Right renal pelvis (tissue), 4 donors: ENCODE measurements at places on chromosomes 7 and 10.

DNA sequence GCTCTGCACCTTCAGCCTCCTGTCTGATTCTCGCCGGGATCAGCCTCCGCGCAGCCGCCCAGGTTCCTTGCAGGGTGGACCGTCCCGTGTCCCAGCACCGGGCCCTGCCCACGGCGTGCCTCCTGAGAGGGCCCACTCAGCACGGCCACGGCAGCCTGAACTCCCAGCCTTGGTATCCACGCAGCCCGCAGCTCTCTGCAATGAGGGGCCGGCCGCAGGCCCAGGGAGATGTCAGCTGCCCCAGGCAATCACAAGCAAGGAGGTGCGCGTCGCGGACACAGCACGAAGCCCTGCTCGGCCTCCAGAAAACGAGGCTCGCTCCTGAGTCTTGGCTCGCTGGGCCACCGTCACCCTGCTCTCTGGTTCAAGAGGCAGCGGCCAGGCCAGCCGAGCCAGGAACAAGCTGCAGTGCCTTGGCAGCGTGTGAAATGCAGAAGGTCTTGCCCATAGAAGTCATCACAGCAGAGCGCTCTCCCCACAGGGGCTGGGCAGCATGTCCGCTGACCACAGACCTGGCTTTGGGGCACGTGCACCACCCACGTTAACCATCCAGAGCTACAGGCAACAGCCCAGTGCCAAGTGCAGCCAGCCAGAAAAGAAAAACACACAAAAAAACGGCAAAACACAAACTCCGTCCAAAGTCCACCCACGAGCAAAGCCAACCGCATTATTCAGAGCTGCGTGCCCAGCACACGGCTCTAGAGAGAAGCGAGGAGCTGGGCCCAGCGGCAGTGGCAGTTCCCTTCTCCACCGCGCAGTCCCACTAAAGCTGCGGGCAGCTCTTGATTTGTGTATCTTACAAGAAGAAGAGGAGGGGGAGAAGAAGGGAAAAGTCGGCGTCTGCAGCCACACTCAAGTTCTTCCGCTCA lies 13.9 kb downstream of the GPER1 start:
- DNase-seq: no peak

DNA sequence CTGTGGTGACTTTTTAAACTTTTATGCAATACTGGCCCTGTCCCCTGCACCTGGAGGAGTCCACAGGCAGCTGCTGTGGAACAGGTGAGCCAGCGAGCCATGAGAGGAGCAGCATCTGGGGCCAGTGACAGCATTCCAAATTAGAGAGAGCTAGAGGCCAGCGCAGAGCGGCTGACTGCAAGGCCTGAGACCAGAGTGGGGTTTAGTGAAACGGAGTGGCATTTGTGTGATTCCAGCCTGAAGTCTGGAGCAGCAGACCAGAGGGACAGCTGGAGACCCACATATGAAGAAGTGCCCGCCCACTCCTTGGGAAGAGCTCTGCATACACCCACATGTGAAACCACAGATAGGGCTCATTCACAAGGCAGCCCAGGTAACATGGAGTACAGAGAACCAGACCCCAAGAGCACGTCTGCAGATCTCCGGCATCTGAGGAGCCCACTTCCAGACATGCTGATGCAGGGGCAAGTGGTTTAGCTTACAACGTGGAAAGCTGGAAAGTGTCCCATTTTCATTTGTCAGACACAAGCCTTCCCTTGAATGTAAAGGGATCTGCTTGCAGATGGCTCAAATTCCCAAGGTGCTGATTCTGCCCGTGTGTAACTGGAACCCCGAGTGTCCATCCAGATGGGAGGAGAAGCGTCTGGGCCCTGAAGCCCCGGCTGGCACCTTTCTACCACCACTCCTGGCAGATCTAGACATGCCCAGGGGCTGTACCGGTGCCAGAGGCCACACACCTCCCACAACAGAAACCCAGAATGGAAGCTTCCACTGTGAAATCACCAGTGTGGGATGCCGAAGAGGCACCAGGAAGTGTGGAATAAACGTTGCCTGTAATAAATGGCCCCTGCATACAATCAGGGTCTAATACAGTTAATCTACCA lies 256.0 kb upstream of the TCERG1L start:
- no peak for DNase-seq

DNA sequence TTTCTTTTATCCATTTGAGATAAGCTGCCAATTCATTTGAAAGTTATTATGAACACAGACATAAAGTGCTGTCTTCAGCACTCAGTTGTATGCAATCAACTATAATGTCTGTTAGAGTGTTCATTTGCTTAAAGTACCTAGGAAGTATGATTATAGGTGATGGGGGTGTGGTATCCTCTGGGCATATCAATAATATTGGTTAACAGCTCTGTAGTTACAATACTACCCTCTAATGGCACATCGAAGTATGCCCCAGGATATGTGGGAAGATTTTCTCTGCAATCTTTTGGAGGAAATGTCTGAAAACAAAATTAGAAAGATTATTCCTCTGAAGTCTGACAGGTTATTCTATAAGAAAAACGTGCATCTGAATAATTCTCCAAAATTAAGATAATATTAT lies 429.7 kb downstream of the ARL4A start:
- no peak for DNase-seq

DNA sequence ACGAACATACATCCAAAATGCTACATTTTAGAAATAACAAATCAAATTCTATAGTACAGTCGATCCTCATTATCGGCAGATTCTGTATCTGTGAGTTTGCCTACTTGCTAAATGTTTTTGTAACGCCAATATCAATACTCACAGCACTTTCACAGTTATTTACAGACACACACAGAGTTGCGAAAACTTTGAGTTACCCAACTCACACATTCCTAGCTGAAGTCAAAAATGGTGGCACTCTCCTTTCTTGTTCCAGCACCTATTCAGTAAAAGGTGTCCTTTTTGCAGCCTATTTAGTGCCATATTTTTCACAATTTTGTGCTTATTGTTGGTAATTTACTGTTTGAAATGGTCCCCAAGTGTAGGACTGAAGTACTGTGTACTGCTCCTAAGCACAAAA lies 161.7 kb downstream of the AKR1D1 start:
- no peak for DNase-seq

DNA sequence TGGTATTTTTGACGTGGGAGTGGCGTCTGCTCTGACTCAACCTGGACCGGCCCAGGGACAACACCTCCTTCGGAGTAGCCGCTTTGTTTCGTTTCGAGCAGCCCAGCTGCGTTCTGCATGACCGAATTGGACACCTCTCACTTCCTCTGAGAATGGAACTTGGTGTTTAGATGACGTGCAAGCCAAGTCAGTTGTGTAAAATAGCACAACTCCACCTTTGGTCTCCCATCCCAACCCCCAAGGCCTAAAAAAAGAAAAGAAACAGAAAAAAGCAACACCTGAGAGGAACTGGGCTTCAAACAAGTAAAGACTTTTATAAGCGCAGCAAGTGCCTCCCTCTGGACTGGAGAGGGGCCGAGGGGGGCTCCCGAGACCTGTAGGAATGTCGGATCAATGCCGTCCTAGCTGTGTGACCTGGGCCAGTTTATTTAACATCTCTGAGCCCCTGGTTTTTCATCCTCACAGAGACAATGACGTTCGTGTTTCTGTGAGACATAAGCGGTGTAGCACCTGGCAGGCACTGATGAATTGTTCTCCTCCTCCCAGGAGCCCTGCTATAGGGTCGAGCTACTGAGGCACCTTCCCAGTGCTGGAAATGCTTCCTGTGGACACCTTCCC lies 52.0 kb upstream of the SMNDC1 start:
- DNase-seq: no peak

- no peak for DNase-seq
Measured at GRCh38 chr10:37701781-37702493, 155.5 kb downstream of the ZNF248 start.

- DNase-seq: no peak
Measured at GRCh38 chr7:11557627-11558026, 274.4 kb downstream of the THSD7A start.

DNA sequence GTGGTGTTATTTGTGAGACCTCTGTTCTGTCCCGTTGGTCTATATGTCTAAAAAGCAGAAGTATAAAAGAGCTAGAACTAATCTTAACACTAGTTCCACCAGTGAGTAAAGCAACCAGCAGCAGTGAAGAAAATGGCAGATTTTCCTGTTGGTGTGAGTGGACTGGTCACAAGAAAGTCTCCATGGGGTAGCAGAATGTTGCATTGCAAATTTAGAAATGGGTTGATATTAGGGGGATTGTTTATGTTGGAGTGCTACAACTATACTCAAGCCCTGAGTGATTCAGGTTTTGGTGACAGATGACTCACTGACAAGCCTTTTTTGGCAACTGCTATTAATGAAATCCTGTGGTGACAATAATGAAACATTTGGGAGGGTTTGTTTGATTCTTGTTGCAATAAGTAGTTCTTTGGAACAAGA lies 5.6 kb downstream of the AVL9 start:
- no peak for DNase-seq

GRCh38 chr7:74475243-74475986 lies 21.7 kb downstream of the GTF2IRD1 start:
- no peak for DNase-seq

DNA sequence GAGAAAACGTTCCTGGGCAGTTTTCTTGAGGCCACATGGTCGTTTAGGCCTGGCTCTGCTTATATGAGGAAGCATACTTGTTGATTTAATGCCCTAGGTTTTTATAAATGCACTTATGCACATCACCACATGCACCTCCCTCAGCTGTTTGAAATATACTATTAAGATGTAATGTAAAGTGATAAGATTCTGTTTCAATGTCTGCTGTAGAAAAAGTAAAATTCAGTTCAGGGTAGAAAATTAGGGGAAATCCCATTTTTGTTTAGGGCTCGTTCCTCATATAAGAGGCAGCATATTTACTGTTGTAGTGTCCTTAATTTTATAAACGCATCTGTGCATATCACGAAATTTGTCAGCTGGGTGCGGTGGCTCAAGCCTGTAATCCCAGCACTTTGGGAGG lies 7.8 kb upstream of the CAMK1D start:
- no peak for DNase-seq

DNA sequence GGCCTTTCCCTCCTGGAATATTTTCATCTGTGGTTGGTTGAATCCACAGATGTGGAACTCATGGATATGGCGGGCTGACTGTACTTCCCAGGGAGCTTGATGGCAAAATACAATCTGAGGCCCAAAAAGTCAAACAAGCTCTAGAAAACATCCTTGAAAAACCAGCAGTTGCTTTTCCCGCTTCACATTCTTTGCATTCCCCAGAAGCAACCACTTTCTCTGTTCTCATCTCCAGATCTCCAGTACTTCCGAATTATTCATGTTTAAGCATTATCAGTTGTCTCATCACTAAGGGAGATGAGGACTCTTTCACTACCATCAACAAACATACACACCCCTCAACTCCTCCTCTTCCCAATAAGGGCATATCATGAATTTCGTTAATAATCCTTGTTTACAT lies 55.3 kb downstream of the KIF5B start:
- no peak for DNase-seq

- DNase-seq: no peak
Measured at GRCh38 chr10:126352453-126352852, 35.8 kb downstream of the ADAM12 start.

- no peak for DNase-seq
Measured at GRCh38 chr10:88494537-88494936, 88.6 kb downstream of the RNLS start.

DNA sequence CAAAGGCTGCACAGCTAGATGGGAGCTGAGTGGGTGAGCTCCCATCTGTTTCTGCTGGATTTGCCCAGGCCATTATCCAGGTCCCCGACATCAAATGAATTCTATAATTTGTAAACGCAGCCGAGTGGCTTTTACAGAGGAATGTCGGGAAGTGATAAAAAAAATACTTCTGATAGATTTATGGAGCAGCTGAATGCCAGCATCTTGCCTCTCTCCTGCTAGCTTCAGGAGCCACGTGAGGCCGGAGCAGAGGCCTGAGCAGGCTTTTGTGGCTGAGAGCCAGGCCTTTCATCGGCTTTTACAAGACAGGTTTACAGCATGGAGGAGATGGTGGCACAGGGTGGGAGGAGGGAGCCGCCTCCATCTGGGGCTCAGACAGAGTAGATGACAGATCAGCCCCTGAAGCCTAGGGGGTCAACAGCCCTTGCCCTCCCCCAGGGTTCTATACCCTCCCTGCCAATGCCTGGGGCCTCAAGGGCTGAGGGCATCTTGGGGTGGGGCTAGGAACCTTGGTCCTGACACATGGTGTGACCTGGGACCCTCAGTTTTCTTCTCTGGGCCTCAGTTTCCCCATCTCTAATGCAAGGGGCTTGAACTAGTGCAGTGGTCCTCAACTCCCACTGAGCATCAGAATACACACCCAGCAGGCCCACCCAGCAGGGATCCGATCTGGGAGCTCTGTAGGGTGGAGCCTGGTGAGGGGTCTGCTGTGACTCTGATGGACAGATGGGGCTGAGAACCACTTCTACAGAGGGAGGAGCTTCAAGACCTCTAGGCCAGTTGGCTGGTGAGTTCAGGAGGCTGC lies 44.2 kb upstream of the PCBD1 start:
- no peak for DNase-seq

DNA sequence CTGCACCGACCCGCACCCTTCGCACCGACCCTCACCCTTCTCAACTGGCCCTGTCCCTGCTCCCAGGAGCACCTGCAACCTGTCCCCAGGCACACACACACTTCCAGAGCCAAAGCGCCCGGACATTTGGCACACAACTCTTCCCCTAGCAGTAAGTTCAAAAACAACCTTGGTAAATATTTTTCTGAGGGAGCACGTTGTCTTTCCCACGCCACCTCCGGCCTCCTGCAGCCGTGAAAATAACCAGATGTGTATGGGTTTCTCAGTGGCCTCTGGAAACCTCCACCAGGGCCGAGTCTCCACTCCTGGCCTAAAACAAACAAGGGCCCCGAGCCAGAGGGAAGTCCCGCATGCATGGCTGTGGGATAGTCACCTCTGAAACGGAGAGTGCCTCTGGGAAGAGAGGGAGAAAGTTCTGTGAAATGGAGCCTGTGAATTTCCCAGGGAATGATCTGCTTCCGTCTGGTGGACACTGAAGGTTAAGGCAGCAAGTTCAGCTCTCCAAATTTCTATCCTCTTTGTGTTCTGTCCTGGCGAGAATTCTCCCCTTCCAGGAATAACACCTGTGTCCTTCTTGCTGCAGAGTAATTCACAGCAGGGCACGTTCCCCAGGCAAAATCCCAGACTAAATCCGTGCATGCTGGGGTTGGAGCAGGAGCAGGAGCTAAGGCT lies 15.8 kb downstream of the PODXL start:
- DNase-seq: no peak
